Muscle of leg (tissue), 16 donors: ENCODE measurements at places on chromosomes 6 and 20.

GRCh38 chr6:136108361-136108945 lies 141.7 kb downstream of the MTFR2 start:
- DNase-seq = peak; percentile 30

GRCh38 chr20:50227506-50227905 lies 36.9 kb downstream of the CEBPB start:
- DNase-seq = no peak

DNA sequence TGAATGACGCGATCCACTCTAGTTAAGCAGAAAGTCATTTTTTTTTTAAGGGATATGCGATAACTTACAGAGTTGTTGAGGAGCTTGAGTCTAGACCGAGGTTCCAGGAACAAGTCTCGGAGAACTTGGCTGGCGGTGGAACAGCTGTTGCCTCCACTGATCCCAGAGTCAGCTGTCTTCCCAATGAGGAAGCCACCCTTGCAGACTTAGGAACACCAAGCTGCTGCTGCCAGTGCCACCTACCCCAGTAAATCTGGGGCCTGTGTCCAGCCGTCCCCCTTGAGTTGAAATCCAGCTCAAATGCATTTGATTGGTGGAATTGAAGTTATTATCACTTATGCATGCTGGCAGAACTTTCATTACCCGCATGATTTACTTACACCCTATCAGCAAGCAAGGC lies 6.7 kb downstream of the PFDN4 start:
- DNase-seq = peak; percentile 81

DNA sequence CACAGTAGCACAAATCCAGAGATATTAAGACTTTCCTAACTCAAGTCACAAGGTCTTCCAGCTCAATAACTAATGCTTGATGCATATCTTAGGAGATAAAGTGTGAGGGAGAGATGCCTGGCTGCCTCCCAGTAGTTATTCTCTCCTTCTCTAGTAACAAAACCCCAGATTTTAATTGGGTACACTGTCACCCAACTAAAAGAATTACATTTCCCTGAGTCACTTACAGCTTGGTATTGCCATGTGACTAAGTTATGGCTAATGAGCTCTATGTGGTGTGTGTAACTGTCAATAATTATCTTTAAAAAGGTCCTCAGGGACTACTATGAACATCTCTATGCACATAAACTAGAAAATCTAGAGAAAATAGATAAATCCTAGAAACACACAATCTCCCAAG lies 32.0 kb downstream of the KIF6 start:
- no peak for DNase-seq

GRCh38 chr20:34948030-34948429 lies 7.6 kb downstream of the GSS start:
- no peak for DNase-seq

- DNase-seq = peak; percentile 44
Observed at GRCh38 chr6:13641315-13641714, 26.2 kb downstream of the NOL7 start.

DNA sequence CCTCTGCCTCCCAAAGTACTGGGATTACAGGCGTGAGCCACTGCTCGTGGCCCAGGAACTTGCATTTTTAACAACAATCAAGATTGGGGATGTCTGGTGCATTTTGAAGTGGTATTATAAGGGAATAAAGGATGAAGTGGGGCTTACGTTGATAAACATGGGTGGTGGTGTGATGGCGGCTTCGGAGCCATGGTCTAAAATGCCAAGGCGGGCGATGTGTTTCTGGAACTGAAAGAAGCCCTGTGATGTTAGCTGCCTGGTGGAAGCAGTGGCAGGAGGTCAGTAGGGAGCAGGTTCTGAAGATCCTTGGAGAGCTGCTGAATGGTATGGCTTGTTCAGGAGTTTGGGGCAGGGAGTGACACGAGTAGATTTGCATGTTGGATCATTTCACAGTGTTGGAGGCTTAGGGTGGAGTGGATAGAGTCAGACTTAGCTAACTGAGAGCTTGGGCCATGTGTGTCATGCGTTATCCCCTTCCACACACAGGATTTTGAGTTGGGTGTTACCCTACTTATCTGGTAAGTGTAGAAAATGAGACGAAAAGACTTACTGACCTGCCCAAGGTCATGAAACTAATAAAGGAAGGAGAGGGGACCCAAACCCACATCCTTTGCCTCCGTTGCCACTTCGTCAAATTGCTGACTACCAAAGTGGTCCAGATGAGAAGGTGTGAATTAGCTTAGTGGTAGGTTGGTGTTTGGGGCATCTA lies 1.5 kb downstream of the NELFCD start:
- no peak for DNase-seq

GRCh38 chr6:151722342-151722741 lies 85.1 kb upstream of the ESR1 start:
- DNase-seq = no peak

GRCh38 chr20:43508604-43509040 lies 1.1 kb downstream of the L3MBTL1 start:
- no peak for DNase-seq

GRCh38 chr6:151422981-151423380 lies 28.9 kb downstream of the RMND1 start:
- no peak for DNase-seq

- DNase-seq = peak; percentile 10
Observed at GRCh38 chr6:156107624-156108101, 652.0 kb upstream of the NOX3 start.

- DNase-seq = no peak
Observed at GRCh38 chr6:159970659-159971063, 1.8 kb downstream of the IGF2R start.

DNA sequence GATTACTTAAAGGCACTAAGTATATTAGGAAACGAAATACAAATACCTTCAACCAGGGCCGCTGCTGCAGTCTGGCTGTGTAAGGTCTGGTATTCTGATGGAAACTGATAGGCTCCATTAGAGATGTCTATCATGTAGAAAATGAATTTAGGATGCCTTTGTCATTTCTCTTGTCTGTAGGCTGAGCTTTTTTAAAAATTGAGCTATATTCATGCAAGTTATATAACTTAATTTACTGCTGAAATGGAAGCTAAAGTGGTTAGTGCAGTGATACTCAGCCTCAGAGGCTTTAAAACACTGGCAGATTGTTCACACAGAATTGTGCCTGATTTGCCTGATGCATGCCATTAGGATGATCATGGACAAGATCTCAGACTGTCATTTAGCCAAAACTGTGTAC lies 286.2 kb upstream of the QKI start:
- DNase-seq = no peak
